ENCODE measurements at places on chromosomes 3 and 15. TPM values are rescaled to one million over a fixed set of nuclear protein-coding genes. Genes with fewer than 3 reads are reported as not detected.
A peak's percentile ranks its signal among the peaks of the same experiment; 100 is the strongest.

GRCh38 chr3:58023531-58023930, 15.3 kb downstream of the FLNB start:
- peaks cover under 1% of the 10 kb centered on the region for H3K27me3 ChIP-seq
- no peak for DNase-seq
- no peaks in the 10 kb centered on the region for H3K36me3 ChIP-seq
- H3K4me1 ChIP-seq = peaks cover 22% of the 10 kb centered on the region
- H3K27ac ChIP-seq = no peak overlapping the region

- H3K27ac ChIP-seq = no peak overlapping the region
- no peak overlapping the region for H3K4me3 ChIP-seq
- H3K27me3 ChIP-seq = no peaks in the 10 kb centered on the region
- H3K4me1 ChIP-seq = peaks cover 6% of the 10 kb centered on the region
Observed at GRCh38 chr3:12489832-12490231, 5.6 kb downstream of the TSEN2 start.

DNA sequence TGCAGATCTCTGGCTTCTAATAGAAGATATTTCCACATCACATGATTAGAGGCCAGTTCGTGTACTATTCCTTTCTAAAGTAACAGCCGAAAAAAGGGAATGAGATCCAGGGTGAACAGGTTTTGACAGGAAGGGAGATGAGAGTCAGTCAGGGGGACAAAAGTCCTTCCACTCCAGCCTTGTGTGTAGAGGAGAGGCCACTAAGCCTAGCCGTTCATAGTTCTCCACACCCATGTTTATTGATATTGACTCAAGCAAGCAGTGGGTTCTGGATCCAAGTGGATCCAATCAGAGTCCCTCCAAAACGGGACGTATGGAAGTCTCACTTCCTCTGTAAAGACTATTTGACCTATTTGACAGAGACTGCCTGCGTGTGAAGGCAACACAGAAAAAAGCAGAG, 80.4 kb upstream of the LRIG1 start:
- peaks cover 6% of the 10 kb centered on the region for H3K36me3 ChIP-seq
- H3K27ac ChIP-seq = no peak overlapping the region
- H3K4me3 ChIP-seq = no peak overlapping the region
- peaks cover 70% of the 10 kb centered on the region for H3K27me3 ChIP-seq

DNA sequence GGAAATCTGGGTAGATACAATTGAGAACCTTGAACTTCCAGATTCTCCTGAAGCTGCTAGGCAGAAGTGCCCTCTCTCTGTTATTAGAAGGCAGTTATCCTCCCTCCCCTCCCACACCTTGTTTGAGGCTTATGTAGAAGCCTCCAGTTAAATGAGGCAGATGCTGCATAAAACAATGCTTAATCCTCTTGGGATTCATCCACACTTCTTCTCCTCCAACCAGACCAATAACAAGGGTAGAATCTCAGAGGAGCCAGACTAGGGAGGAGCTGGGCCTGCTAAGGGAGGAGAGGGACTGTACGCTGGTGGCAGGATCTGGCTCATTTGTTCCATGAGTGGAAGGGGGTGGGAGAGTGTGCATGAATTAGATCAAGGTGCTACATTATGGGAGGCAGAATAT, 88.3 kb upstream of the PRR23C start:
- H3K27me3 ChIP-seq = no peaks in the 10 kb centered on the region
- H3K4me1 ChIP-seq = no peaks in the 10 kb centered on the region
- no peaks in the 10 kb centered on the region for H3K36me3 ChIP-seq

- H3K36me3 ChIP-seq = no peaks in the 10 kb centered on the region
- peaks cover 14% of the 10 kb centered on the region for H3K27me3 ChIP-seq
Observed at GRCh38 chr3:197298945-197299854, 788 bp upstream of the DLG1 start.

ZBBX gene
- not detected for polyA plus RNA-seq

DNA sequence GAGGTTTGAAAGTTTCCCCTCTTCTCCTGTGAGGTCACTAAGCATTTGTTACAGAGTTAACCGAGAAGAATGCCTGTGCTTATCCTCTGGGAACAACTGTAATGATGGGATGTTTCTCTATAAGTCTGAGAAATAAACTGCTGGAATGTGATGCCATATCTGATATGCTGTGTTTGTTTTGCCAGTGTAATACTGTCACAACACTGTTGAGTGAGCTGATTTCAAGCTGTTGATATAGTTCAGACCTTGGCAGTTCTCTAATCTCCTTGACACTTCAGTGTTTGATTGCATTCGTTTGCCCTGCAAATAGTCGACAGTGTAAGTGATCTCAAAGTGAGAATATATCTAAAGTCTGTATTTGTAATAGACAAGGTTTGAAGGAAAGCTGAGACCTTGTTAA, 73.3 kb downstream of the PTPRG start:
- H3K27ac ChIP-seq = no peak overlapping the region
- no peaks in the 10 kb centered on the region for H3K36me3 ChIP-seq
- no peaks in the 10 kb centered on the region for H3K27me3 ChIP-seq
- H3K4me3 ChIP-seq = no peak overlapping the region

DNA sequence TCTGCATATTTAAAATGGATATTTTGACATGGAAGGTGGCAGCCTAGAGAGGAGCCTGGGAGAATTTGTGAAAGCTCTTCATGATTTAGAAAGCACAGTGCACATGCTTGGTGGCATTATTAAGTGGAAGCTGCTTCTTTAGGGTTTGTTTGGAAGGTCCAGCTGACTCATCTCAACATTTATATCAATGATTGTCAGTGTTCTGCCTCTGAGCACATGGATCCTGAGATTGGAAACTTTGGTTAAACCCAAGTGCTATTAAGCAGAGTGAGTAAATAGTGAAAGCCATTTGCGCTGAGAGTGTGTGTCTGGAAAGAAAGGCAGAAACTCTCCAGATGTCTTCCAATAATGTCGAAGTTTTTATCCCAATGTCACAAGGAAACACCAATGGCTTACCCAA, 7.4 kb downstream of the NOX5 start:
- DNase-seq = no peak
- H3K4me3 ChIP-seq = no peak overlapping the region
- peaks cover 3% of the 10 kb centered on the region for H3K27me3 ChIP-seq

GRCh38 chr3:168096210-168096652, 507 bp upstream of the GOLIM4 start:
- H3K4me3 ChIP-seq = peak overlapping the region; percentile 100
- H3K27ac ChIP-seq = peak overlapping the region; percentile 86
- DNase-seq = no peak
- no peaks in the 10 kb centered on the region for H3K36me3 ChIP-seq

GRCh38 chr3:160564258-160564911, 986 bp downstream of the KPNA4 start:
- peaks cover 67% of the 10 kb centered on the region for H3K4me1 ChIP-seq
- DNase-seq = peak; percentile 13
- peaks cover 9% of the 10 kb centered on the region for H3K27me3 ChIP-seq
- H3K4me3 ChIP-seq = peak overlapping the region; percentile 91
- H3K27ac ChIP-seq = peak overlapping the region; percentile 92

GRCh38 chr15:38004218-38004861, 69.9 kb downstream of the TMCO5A start:
- no peak overlapping the region for H3K4me3 ChIP-seq
- no peak overlapping the region for H3K27ac ChIP-seq
- no peaks in the 10 kb centered on the region for H3K36me3 ChIP-seq
- peaks cover 6% of the 10 kb centered on the region for H3K27me3 ChIP-seq
- no peaks in the 10 kb centered on the region for H3K4me1 ChIP-seq

- no peaks in the 10 kb centered on the region for H3K4me1 ChIP-seq
- H3K4me3 ChIP-seq = no peak overlapping the region
- no peak overlapping the region for H3K27ac ChIP-seq
- H3K36me3 ChIP-seq = peaks cover 3% of the 10 kb centered on the region
Observed at GRCh38 chr3:185311991-185312390, 50.9 kb upstream of the MAP3K13 start.

GRCh38 chr3:36648241-36649034, 115.9 kb downstream of the DCLK3 start:
- no peak for DNase-seq
- H3K4me1 ChIP-seq = no peaks in the 10 kb centered on the region
- no peaks in the 10 kb centered on the region for H3K36me3 ChIP-seq
- no peak overlapping the region for H3K27ac ChIP-seq
- H3K4me3 ChIP-seq = no peak overlapping the region

DNA sequence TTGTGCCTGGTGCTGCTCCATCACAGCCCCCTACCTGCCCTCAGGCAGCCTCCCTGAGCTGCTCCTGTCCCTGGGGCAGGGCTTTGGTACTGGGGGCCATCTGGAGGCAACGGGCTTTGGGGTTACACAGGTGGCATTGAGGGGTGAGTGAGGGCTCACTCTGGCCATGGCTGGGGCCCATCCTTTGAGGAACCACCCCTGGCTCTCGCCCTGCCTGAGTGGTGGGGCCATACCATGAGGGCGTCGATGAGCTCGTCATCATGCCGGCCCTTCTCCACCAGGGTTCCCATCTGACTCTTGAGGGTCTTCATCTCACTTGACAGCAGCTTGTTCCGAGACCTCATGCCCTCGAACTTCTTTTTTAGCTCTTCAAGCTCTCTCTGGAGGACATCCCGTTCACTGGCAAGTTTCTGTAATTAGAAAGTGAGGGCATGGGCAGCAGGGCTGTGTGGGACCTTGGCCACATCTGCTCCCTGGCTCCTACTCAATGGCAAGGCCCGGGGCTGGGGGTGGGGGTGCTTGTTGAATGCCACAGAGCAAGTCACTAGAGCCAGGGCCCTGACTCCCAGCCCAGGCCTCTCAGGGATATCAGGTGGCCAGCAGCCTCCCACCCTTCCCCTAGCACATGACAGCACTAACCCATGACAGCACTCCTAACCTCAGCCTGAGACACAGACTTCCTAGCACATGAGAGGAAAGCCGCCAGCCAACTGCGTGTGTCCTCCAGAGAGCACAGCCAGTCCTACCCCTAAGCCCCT, 33.5 kb downstream of the CCDC13 start:
- no peaks in the 10 kb centered on the region for H3K4me1 ChIP-seq
- no peaks in the 10 kb centered on the region for H3K27me3 ChIP-seq
- H3K4me3 ChIP-seq = no peak overlapping the region
- no peak for DNase-seq

GRCh38 chr3:94028093-94028837, at the start of gene STX19:
Gene STX19, minus strand, starts transcription at chr3:94028597. Its CDS starts 13,328 bp downstream, at chr3:94015269.
- no peaks in the 10 kb centered on the region for H3K27me3 ChIP-seq
- DNase-seq = no peak
- no peaks in the 10 kb centered on the region for H3K4me1 ChIP-seq
- no peak within 1 kb of the TSS for H3K4me3 ChIP-seq
- H3K27ac ChIP-seq = no peak within 1 kb of the TSS
- no peaks in the 10 kb centered on the region for H3K36me3 ChIP-seq

GRCh38 chr3:53939813-53940212, 48.2 kb upstream of the SELENOK start:
- H3K36me3 ChIP-seq = no peaks in the 10 kb centered on the region

Data from immature natural killer cell (primary cell).